ENCODE measurements at places on chromosomes 7 and 10.

DNA sequence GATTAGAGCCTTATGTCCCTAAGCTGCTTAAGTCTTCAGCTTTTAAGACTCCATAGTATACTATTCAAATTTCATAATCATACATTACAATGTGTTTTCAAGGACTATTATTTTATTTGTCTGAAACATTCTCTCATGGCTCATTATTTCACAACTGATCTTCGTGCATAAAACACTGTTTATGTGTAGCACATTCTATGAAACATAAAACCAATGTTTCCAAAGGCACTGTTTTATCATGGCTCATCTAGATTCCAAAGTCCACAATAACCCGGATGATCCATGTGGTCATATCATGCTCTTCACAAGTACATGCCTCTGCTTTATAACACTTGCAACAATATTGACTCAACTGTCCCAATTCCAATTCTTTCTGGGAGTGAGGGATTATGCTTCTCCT is 806.1 kb downstream of the TNS3 start:
- no peak for DNase-seq

DNA sequence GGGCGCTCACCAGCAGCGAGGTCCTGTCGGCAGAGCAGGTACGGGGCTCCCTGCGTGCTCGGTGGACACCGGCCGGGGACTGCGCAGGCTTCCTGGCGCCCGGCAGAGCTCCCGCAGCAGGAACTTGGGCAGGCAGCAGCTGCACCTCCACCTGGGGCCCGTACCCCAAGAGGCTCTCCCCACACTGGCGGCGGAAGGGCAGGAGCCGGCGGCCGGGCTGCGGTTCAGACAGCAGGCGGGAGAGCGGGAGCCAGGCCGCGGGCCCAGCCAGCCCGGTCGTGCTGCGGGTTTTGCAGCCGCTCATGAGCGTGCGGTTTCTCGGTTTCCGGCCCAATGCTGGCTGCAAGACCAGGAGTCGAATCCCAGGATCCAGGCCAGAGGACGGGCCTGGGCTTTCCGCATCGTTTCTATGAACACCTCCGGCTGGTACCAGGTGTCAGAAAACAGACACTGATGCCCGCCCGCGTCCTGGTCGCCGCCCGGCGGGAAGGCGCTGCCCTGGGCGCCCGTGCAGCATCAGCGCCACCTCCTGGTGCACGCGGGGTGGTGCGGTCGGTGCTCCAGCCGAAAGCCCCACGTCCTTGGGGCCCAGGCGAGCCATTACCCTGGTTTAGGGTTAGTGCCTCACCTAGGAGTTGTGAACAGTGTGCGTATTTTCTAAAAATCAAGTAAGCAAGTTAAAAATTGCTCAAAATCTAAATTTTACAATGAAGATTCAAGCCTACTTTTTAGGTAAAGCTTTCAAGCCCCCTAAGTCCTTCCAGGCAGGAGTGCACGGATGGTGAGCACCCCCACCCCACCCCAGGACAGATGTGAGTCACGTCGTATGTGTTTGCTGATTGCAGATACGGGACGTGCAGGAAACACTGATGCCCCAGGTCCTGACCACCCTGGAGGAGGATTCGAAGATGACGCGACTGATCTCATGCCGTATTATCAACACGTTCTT is 47.4 kb upstream of the PRKAR1B start:
- peak; percentile 58 for DNase-seq

- DNase-seq: no peak
Observed at GRCh38 chr7:121449329-121449728, 53.2 kb upstream of the FAM3C start.

- no peak for DNase-seq
Observed at GRCh38 chr10:106768204-106768603, 396.3 kb downstream of the SORCS1 start.

GRCh38 chr10:34584164-34584563 is 230.9 kb downstream of the PARD3 start:
- DNase-seq: no peak
